ENCODE measurements at places on chromosomes 5 and 9.

GRCh38 chr5:90020575-90021538 lies 388.7 kb downstream of the CETN3 start:
- peak; percentile 51 for DNase-seq

GRCh38 chr9:14383294-14383693 lies 69.4 kb upstream of the NFIB start:
- no peak for DNase-seq

DNA sequence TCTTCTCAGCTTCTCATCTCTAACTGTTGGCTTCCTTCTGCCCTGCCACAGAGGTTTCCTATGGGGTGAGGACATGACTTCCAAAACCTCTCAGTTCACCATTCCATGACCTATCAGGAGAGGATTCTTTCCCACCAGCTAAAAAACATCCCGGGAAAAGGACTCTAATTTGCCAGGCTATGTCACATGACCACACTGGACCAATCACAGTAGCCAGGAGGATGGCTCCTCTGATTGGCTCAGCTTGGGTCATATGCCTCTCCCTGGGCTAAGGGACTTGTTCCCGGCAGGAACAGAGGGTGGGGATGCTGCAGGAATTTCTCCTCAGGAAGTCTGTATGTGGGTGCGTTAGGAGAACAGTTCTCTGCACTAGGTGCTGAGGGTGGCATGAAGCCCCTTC lies 40.3 kb upstream of the XPA start:
- peak; percentile 15 for DNase-seq

- no peak for DNase-seq
Measured at GRCh38 chr5:128770907-128771306, 194.4 kb upstream of the SLC27A6 start.

DNA sequence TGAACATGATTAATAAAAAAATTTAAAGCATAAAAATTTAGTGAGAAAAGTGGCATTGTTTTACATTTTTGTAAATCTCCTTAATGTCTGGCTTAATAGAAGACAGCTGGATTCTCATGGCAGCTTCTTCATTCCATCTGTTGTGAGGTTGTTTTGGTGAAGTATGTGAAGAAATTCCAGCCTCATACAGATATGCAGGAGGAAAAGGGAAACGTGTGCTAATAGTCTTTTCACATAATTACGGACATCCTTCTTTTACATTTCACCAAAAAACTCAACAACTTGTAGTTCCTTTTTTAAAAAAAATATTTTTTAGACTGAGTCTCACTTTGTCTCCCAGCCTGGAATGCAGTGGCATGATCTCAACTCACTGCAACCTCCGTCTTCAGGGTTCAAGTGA lies 46.9 kb downstream of the HACD4 start:
- no peak for DNase-seq

DNA sequence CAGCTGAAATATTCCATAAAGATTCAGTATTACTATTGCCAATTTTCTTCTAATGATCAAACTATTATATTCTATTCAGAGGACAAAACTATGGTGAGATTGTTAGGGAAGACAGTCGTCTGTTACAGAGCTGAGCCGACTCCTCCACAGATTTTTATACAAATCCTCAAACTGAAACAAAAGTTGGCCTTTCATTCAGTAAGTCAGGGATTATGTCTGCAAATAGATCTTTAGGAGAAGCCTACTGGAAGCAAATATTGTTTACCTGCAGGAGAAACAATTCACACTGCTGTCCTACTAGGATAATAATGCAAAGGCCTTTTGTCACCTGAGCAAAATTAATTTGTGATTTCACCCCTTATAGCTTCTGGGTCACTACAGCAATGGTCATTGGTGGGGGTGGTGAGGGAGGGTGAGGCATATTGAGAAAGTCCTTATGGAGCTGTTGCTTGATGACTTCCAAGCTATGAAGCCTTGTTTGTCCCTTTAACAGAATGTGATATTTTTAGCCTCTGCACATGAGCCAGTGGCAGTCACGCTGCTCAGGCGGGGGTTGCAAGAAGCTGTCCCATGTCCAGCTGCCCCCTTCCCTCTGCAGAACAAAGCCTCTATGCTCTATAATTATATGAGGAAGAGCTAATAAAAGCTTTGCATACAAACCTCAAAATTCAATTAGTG lies 200.5 kb upstream of the KLF9 start:
- DNase-seq, result no peak

- no peak for DNase-seq
Measured at GRCh38 chr5:39200081-39200480, 19.3 kb downstream of the FYB1 start.

DNA sequence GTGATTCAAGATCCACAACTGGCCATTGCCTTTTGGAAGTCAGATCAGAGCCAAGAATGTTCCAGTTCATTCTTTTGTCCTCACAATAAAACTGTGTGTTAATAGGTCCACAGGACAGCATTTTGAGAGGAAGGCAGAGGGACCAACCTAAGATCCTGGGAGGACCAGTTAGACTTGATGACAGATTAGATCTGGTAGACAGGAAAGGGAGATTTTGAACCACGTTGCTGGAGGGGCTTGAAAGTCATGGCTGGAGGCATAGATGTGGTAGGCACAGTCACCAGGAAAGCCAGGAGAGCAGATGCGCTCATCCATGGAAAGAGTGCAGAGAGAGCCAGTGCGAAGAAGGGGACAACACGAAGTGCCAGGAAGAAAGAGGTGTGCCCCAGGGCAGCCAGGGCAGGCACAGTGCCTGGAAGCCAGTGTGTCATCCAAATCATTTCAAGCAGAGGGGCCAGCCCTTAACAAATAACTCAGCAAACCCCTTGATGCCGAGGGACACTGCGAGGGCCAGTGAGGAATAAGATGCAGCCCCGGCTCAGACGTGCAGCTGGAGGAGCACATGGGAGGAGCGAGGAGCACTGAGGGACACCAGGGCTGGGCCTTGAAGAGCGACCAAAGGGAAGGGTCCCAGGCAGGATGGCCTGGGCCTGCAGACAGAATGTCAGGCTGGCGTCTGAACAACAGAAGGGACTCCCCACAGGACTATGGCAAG lies 12.8 kb upstream of the SLC2A8 start:
- no peak for DNase-seq

- no peak for DNase-seq
Measured at GRCh38 chr5:107954254-107954653, 283.5 kb upstream of the EFNA5 start.

DNA sequence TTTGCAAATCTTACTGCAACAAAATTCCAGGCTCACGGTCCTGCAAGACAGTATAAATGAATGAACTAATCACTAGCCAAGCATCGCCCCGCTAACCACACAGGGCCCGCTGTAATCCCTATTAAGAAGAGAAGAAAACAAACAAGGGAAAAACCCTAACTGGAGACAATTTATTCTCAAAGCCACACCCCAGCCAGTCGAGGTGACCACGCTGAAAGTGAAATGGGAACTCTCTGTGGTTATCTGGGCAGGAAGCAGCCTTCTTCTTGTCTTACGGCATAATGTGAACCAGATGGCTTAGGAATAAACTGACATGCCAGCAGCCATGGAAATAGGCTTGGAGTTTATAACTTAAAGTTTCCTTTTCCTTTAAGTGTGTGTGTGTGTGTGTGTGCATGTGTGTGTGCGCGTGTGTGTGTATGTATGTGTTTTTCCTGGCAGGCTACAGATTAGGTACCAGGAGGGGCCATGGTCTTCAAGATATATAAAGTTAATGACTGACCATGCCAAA lies 120.2 kb downstream of the SEMA6A start:
- no peak for DNase-seq

DNA sequence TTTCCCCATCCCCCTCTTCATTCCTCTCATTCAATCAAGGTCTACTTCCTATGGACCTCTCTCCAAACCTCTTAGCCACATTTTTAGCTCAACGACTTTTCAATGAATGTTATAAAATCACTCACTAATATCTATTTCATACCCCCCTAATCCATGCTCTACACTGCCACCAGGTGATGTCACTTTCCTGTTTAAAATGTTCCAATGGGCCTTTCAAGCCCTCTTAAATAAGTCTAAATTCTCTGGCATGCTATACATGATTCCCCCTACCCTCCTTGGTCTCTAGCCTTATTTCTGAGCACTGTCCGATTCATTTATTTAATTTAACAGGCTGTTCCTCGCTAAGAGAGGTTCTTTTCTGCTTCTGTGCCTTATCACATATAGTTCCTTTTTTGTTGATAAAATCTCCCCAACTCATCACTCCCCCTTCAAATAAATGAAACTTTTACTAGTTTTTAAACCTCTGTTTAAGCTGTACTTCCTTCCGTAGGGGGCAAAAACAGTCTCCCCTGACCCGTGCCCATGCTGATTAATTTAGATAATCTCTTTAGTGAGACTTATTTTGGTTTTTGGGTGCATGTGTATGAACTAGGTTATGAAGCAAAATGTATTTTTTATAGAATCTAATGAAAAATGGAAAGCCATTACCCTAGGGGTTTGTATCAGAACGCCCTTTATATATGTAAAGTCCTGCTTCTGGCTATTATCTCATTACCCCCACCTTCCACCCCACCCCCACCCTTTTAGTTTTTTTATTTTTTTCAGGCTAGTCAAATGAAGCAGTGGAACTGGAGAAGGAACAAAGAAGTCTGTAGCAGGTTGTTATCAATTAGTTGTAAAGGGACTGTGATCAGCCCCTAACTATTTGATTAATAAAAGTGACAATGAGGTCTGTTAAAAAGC lies 9.0 kb downstream of the ABHD17B start:
- DNase-seq, result no peak

- DNase-seq, result no peak
Measured at GRCh38 chr9:37032713-37033112, 1.4 kb downstream of the PAX5 start.

- no peak for DNase-seq
Measured at GRCh38 chr5:164057121-164057520, 551.7 kb downstream of the MAT2B start.

- DNase-seq, result no peak
Measured at GRCh38 chr9:33232815-33233214, 7.2 kb upstream of the SPINK4 start.

- no peak for DNase-seq
Measured at GRCh38 chr9:104879555-104880309, 48.2 kb downstream of the ABCA1 start.

DNA sequence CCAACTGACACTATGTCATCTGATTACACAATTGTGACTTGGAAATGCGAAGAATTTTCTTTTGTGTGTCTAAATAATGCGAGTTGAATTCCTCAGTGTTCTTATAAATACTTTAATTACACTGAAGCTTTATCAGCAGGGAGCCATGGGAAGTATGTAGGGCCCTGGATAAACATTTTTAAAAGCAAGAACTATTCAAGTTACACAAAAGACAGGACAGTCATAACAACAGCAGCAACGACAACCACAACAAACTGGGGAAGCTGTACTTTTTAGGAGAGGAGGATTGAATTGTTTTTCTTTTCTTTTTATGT lies 250.3 kb upstream of the ZNF608 start:
- no peak for DNase-seq

- no peak for DNase-seq
Measured at GRCh38 chr5:59789197-59789596, 104.3 kb downstream of the PDE4D start.

DNA sequence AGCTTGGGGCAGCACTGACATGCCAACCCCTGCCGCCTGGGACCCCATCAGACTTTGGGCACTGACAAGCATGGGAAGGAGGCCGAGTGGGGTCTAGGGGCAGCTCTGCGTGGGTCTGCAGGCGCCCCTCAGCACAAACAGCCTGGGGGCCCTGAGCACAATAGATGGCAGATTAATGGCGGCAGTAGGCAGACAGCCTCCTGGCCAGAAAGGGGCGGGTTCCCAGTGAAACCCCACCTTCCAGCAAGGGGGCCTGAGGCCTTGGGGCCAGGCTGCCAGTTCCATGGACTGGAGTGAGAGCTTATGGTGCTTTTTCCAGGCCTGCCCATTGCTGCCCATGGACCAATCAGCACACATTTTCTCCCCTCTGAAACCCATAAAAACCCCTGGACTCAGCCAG lies 2031.2 kb downstream of the EFNA5 start:
- DNase-seq, result no peak

DNA sequence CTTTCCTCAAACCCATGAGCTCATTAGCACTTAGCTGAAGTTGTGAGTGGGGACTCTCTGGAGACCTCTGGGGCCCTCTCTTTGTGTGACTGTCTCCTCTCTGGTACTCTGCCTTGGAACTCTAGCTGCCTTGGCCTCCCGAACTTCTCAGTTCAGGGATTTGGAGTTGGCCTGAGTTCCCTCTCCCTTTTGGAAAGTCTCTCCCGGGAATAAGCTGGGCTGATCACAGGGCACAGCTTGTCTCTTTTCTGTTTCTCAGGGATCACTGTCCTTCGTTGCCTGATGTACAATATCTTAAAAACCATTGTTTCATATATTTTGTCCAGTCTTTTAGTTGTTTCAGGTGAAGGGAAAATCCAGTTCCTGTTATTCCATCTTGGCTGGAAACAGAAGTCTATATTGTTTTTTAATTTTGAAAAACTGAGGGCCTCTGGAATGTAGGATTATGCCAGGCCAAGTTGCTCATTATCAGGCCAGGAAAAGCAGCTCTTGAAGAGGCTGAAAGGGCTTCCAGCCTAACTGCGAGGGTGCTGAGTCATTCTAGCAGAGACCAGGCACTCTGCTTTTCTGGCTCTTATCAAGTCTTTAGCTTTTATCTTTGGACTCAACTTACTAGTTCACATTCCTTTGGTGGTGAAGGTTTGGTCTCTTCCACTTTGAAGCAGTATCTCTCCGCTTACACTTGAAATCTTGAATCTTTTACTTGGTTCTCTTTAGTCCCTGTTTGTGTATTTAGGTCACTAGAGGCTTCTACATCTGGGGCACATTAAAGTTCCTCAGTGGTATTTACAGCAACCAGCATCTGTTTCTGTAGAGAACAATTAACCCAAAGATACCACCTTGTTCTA lies 8.4 kb upstream of the RGS3 start:
- peak; percentile 16 for DNase-seq

DNA sequence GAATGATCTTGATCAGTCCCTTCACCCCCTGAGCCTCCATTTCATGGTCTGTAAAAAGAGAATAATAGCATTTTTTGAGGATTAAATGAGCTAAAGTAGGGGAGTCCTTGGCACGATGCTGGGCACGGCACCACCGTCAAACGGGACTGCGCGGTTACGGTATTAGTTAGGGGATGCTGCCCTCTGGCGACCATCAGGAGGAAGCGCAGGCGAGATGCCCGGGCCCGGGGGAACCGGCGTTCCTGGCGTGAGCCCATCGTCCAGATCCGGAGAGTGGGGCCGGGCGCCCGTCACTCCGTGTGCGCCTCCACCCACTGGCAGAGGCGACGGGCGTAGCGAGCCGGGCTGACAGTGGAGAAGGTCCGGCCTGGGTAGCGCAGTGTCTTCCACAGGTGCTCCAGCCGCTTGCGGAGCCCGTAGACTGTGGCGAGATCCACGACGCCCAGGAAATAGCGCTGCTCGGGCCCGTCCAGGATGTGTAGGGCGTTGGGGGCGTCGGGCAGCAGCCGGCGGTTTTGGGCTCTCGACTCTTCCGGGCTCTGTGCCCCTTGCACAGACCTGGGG lies 4.8 kb upstream of the ST6GALNAC4 start:
- DNase-seq, result no peak

- DNase-seq, result no peak
Measured at GRCh38 chr5:29321591-29321990, 1871.9 kb upstream of the CDH6 start.

DNA sequence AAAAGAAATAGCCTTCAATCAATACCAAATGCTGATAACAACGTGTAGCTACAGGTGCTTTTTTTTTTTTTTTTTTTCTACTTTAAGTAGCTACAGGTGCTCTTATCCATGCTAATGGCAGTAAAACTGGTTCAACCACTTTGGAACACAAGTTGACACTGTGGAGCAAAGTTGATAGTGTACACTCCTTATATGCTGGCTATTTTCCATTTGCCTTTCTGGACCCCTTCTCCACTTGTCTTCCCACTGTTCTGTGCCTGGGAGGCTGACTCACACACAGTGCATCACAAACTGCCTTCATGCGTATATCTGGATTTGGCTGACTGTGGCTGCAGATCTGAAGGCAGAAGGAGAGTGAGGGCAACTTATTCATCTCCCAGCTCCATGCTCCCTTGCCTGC lies 247.9 kb downstream of the MSX2 start:
- DNase-seq, result no peak
